Stimulated activated CD8-positive, alpha-beta memory T cell treated with anti-CD3 and anti-CD28 coated beads, Interleukin-7, amount 100 ng/mL, for 1 hour (primary cell): ENCODE measurements at places on chromosomes 5 and 9.

DNA sequence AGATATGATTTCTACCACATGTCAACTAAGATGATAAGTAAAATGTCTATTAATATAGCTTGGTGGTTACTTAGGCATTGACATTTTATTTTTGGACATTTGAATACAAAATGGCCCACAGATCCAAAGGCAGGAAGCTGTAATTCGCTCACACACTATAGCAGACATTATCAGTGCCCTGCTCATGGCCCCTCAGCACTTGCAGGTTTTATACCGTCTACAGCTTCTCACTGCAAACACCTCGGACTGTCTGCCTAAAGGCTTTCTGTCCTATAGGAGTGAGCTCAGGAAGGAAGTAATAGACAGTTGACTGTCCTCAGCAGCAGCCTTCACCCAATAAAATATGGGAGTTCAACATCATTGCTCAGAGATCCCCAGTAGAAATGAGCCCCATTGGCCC lies 140.8 kb upstream of the RASA1 start:
- DNase-seq: no peak

GRCh38 chr9:137306066-137306849 lies 4.2 kb upstream of the NRARP start:
- no peak for DNase-seq

DNA sequence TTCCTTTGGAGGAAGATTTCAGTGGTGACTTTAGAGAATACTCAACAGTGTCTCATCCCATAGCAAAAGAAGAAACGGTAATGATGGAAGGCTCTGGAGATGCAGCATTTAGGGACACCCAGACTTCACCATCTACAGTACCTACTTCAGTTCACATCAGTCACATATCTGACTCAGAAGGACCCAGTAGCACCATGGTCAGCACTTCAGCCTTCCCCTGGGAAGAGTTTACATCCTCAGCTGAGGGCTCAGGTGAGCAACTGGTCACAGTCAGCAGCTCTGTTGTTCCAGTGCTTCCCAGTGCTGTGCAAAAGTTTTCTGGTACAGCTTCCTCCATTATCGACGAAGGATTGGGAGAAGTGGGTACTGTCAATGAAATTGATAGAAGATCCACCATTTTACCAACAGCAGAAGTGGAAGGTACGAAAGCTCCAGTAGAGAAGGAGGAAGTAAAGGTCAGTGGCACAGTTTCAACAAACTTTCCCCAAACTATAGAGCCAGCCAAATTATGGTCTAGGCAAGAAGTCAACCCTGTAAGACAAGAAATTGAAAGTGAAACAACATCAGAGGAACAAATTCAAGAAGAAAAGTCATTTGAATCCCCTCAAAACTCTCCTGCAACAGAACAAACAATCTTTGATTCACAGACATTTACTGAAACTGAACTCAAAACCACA lies 67.4 kb downstream of the VCAN start:
- no peak for DNase-seq

DNA sequence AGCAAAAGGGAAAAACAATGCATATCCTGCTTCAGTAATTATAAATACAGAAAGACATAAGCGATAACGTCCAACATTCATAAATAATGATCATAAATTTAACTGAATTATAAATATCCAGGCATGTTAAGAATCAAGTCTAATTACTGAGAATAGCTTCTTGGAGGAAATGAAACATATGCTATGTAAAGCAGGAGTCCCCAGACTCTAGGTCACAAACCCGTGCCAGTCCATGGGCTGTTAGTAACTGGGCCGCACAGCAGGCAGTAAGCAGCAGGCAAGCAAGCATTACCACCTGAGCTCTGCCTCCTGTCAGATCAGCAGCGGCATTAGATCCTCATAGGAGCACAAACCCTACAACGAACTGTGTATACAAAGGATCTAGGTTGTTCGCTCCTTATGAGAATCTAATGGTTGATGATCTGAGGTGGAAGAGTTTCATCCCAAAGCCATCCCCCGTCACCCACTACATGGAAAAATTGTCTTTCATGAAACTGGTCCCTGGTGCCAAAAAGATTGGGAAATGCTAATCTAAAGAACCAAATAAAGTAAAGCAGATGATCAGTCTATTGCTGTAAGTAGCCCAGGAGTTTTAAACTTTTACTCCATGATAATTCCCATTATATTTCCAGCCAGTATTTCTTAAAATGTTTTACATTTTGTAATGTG lies 50.4 kb downstream of the CERT1 start:
- DNase-seq: no peak

DNA sequence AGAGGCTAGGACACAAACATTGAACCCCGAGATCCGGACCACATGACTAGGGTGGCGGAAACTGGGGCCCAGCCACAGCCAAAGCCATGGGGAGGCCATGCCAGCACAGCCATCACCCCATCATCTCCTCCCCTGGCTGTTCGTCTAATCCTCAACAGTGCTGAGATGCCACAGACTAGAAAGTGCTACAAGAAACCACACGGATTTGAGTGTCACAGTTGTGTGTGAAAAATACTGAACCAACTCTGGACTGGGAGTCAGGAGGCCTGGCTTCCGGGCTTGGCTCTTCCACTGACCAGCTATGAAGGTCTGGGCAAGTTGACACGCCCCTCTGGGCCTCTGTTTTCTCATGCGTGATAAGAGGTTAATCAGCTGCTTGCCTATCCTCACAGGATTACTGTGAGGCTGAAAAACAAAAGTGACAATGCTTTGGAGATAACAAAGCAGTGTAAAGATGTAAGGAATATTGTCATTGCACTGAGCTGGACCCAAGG lies 38.8 kb upstream of the SHB start:
- no peak for DNase-seq

- DNase-seq: no peak
Observed at GRCh38 chr9:29213417-29214153, 1640.3 kb upstream of the C9orf72 start.

GRCh38 chr5:135978212-135978631 lies 23.4 kb upstream of the LECT2 start:
- no peak for DNase-seq

GRCh38 chr5:68356216-68356615 lies 140.7 kb downstream of the PIK3R1 start:
- DNase-seq: no peak

- DNase-seq: no peak
Observed at GRCh38 chr5:134543820-134544614, 18.5 kb downstream of the JADE2 start.

- DNase-seq: no peak
Observed at GRCh38 chr9:113973963-113974413, 97.9 kb downstream of the ZNF618 start.

DNA sequence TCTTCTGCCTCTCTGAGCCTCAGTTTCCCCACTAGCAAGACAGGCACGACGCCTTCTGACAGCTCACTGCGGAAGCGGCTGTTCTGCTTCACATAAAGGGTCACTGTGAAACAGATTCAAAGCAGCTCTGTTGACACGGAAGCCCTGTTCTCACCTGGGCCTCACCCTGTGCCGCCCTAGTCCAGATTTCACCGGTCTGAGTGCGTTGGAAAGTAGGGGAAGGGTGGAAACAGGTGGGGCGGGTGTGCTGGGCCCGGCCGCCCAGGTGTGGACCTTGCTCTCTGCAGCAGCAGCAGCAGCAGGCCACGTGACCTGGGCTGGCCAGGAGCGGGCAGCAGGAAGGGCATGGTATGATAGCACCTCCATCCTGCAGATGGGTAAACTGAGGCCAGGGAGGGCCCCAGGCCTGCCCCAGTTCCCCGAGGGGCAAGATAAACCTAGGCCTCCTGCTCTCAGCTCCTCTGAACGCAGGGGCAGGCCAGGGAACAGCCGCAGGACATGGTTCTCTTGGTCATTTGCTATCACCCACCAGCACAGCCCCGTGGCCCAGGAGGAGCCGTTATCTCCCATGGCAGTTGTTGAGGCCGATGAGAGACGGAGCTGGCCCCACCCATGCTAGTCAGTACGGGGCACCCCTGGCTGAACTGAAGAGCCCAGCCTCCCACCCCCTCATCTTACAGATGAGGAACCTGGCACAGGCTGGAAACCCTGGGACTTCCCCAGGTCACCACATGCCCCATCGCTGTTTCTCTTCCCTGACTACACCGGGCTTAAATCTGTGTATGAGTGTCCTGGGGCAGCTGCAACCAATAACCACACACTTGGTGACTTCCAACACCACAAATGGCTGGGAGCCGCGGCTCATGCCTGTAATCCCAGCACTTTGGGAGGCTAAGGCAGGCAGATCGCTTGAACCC lies 12.1 kb downstream of the PTGES2 start:
- DNase-seq: no peak

GRCh38 chr9:136493567-136493971 lies 10.7 kb upstream of the SEC16A start:
- no peak for DNase-seq

DNA sequence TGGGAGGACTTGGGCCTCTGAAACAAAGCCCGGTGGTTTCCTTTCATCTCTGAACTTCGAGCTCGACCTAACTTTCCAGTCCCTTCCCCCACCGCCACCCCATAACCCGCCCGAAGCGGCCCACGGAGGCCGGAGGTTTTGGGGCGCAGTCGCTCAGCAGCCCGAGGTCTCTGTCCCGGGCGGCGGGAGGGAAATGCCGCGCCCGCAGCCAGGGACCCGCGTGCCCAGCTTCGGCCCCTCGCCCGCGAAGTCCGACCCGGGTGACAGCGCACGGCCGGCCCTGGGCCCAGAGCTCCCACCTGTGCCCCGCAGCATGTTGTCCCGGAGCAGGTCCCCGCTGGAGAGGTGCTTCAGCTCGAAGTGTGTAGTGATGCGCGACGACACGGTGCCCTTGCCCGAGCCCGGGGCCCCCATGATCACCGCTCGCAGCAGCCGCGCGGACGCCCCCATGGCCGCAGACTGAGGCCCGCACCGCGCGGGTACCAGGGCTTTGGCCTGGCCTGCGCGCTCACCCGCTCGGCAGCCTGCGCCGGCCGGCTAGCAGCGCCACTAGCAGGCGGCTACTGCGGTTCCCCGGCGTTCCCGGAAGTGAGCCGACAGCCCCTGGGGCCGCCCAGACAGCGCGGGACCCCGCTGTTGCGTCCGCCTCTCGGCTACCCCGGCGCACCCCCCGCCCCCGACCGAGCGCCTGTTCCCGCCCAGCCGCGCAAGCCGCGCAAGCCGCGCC lies at the start of gene AK3:
AK3 (minus strand) TSS at position 565 of the 727 bp plus-strand sequence; CDS start at position 450, 115 bp downstream.
- DNase-seq: peak; percentile 70

- DNase-seq: no peak
Observed at GRCh38 chr9:132068605-132069004, 11.1 kb downstream of the MED27 start.

DNA sequence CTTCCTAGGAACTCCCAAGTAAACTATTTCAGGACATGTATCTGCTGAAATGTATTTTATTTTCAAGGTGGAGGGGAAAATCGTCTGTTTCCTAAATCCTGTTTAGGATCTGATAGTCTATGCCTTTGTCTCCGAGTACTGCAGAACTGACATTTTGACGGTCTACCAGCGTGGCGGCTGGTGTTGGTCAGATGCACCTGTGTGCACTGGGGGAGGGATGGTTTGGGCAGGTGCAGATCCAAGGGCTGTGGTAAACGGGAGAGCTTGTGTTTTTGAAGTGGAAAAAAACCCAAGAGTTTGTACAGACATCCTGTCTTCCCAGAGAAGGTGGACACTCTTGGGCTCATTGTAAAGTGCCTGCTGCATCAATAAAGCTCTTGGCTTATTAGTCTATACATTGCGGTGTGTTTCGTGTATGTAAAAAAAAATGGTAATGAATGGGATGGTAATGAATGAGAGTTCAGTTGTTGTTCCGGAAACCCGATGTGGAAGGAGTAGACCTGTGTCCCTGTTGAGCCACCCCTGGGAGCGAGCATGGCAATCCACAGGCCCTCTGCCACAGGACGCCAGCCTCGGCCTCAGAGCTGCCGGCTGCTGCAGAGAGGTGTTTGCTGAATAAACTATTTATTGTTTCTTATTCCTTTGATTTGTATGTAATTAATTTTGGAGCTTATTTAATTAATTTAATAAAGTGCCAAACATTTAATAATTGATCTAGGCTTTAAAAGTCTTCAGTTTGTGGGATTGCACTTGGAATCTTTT lies 15.3 kb downstream of the ARPC5L start:
- no peak for DNase-seq
